WTC11 (cell line): ENCODE measurements at places on chromosomes 12 and 14. TPM values are rescaled to one million over a fixed set of nuclear protein-coding genes. Genes with fewer than 3 reads are reported as not detected.

SLC2A3 gene
- 717 to 819 TPM (median 816 TPM) in 3 replicates for total RNA-seq

TFCP2 gene
- total RNA-seq, result 35.4 to 37.8 TPM (median 37.4 TPM) in 3 replicates

ZC2HC1C gene
- 1.3 to 1.8 TPM (median 1.6 TPM) in 3 replicates for total RNA-seq

NRXN3 gene
- total RNA-seq, result 2.5 to 3.0 TPM (median 2.9 TPM) in 3 replicates

C12orf60 gene
- total RNA-seq, result 1.3 to 2.0 TPM (median 1.8 TPM) in 3 replicates
